Activated CD8-positive, alpha-beta memory T cell treated with anti-CD3 and anti-CD28 coated beads for 1 hour (primary cell): ENCODE measurements at places on chromosomes 4 and X.

GRCh38 chr4:24278693-24279092, 305.7 kb downstream of the DHX15 start:
- no peak for DNase-seq

DNA sequence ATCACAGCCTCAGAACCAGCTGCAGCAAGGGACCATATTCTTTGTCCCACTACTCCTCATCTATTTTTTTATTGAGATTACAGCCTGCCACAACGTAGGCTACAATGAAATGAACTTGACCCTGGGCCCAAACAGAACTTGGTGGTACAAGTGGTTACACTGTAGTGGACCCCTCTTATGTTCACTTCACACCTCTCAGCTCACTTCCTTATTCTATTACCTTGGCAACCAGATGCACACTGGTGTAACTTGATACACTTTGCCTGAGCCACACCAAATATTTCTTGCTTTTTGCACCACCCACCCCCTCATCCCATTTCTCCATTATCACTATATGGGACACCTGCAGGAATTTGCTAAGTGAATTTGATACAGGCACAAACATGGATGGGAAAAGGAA, 105.8 kb downstream of the CXCL13 start:
- DNase-seq = no peak

- no peak for DNase-seq
Observed at GRCh38 chr4:36388710-36389109, 107.3 kb downstream of the DTHD1 start.

DNA sequence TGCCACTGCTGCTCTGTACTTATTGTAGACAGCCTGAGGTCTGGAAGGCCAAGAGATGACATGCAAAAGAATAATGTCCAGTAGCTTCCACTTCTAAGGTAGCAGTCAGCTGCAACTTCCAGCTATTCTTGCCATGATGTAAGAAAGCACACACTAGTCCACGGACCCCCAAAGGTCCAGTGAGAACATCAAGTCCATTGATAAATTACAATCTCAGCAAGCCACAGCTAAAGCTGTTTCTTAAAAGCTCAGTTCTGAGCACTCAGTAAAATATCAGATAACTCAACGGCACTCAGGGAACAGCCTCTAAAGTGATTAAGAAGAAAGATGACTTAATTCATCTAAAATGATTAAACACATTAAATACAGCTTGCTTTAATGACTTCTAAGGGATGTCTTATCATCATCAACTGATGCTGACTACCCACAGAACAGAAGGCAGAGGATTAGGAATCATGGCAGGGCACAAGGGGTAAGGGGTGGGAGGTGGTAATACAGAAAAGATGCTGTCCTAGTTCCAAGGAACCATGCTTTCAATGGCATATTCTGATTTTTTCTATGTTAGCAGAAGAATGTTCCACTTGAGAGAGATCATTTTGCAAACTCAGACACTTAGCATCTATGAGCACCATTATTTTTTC, 99.1 kb upstream of the CBR4 start:
- no peak for DNase-seq

- no peak for DNase-seq
Observed at GRCh38 chr4:26473893-26474292, 16.4 kb downstream of the CCKAR start.

DNA sequence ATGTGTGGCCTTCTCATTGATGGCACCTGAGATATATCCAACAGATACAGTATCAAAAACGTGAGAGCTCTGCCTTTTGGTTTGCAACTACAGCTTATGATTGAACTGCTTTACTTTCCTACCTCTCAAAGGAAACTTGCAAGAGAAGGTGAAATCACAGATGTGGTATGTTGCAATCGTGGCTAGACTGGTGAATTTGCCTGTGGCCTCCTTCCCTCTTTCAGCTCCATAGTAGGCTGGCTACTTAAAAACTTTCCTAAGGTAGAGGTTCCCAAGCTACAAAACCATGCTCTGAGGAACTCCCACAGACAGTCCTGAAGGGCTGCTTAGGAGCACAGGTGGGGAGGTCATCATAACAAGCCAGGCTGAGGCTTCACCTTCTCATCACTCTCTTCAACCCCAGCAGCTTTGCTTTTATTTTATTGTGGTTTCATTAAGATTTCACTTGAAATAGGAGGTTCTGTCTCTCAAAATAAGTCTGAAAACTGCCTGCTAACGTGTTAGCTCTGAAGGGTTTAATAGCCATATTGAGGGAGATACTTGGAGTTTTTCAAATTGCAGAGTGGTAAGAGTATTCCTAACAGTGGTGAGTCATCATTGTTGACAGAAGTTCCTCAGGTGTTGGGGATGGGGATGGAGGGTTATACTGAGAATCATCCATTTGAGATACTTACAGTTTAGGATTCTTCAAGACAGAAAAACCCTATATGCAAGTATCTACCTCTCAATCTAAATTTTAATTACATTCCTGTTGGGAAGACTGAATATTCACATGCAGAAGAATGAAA, 93.5 kb upstream of the UCP1 start:
- DNase-seq = no peak

DNA sequence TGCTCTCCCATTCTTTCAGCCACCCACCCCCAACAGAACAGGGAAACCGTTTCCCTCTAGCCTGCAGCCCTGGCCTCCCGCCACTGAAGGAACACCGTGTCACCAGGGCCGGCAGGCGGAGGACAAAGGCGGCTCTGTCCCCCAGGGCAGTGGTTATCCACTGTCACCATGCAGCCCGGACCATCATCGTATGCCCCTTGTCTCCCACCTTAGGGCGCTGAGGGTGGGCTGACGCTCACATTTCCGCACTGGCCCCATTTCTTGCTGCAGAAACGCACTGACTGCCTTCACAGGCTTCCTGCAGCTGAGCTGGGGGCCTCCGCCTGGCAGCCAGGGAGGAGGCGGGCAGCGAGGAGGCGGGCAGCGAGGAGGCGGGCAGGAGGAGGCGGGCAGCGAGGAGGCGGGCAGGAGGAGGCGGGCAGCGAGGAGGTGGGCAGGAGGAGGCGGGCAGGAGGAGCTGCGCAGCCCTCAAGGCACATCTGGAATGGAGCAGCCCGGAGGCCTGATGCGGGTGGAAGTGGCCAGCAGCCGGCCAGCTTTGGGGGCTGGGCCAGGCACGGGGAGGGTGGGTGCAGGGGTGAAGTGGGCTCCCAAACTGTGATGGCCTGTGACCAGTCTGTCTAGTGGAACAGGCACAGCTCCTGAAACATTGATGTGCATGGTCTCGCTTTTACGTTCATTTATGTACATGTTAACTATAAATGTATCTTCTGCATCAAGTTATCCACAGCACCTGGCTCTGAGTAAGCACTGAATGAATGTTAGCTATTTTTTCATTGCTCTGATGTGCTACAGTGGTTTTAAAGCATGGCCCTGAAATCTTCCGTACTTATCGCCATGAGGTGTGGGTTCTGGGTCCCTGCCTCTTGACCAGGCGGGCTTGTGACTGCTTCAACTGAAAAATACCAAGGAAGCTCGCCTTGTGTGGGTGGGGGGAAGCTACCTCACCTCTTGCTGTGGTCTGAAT, 20.6 kb upstream of the KIAA0232 start:
- no peak for DNase-seq

DNA sequence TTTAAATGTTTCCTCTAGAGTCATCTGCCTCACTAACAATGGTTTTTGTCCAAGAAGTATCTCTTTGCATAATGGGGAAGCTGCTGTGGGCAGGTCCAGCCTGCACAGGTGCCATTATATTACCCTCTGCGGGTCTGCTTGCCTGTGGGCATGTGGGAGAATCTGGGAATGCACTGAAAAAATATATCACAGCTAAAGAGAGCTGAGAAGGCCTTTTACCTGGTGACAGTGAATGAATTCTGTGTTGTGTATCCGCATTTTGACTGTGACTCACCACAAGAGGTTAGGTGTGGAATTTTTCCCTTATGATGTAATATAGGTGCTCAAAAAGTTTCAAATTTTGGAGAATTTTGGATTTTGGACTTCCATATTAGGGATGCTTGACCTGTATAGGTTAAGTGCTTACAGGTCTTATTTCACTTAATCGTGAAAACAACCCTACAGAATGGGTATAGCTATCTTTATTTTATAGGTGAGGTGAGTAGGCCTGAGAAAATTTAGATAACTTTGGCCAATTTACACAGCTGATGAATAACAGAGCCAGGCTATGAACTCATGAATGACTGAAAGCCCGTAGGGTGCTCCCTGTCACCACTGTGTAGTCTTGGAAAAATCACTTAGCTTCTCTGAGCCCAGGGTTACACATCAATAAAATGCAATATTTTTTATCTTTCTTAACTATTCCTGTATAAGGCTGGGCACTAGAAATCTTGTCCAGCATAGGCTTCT, 198.0 kb upstream of the EPHA5 start:
- DNase-seq = no peak

- no peak for DNase-seq
Observed at GRCh38 chr4:53538756-53539155, 52.5 kb downstream of the LNX1 start.

- no peak for DNase-seq
Observed at GRCh38 chrX:150324035-150324728, 38.9 kb upstream of the MAMLD1 start.

DNA sequence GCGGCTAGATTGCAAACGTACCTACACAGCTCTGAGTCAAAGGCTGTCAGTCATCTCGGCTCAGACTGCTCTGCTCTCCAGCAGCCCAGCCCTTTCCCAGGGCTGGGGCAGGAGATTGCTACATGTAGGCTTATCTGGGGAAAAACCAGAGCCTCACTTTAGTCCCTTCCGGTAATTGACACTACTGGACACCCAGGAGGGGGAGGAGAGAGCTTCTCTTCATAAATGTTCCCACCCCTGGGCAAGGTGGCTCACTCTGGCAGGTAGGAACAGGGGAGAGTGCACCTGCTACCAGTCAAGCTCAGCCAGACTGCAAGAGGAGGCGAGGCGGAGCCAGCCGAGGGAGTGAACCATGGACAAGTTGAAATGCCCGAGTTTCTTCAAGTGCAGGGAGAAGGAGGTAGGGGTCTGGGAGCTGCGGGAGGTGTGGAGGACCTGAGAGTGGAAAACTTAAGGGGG, at the start of gene SLC6A14:
Gene SLC6A14, plus strand, starts transcription at position 249 of the 459 bp plus-strand sequence. Its CDS starts 104 bp downstream, at position 353.
- DNase-seq = no peak

GRCh38 chr4:42454755-42455420, 57.6 kb downstream of the SHISA3 start:
- DNase-seq = no peak

DNA sequence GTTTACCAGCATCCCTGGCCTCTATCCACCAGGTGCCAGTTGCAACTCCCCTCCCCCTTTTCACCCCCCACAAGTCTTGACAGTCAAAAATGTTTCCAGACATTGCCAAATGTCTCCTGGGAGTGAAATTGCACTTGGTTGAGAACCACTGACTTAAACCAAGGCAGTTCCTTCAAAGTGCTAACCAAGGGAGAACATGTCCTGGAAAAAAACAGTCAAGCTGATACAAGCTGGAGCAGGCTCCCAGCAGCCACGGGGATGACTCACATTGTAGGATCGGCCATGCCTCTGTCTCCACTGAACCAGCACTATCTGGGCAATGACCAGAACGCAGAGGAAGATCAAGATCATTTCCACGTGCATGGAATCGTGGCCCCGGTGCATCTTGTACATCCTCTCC, 11.4 kb downstream of the RNF175 start:
- no peak for DNase-seq

DNA sequence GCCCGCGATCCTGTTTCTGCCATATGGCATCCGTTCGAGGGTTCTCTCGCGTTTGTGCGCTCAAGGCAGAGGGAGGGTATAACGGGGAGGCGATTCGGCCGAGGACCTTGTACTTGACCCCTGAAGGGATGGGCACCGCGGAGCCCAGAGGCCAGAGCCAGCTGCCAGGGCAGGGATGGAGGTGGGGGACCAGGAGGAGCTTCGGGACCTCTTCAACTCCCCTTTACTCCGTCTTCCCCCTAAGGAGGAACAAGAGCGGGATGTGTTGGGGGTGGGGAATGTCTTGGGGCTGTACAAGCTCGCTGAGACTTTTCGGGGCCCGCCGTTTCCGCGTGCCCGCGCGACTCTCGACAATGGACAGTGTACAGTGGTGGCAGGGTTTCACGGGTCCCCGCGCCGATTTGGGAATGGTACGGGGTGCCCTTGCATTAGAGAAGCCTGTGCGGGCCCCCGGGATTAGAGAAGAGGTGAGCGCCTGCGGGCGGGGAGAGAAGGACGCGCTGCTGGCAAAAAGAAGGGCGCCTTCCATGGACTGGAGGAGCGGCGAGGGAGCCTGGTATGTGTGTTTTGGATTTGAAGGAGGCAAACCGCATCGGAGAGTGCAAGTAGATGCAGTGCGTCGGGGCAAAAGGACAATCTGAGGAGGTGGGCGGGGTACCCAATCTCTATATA, 760 bp downstream of the UGT8 start:
- DNase-seq = no peak

DNA sequence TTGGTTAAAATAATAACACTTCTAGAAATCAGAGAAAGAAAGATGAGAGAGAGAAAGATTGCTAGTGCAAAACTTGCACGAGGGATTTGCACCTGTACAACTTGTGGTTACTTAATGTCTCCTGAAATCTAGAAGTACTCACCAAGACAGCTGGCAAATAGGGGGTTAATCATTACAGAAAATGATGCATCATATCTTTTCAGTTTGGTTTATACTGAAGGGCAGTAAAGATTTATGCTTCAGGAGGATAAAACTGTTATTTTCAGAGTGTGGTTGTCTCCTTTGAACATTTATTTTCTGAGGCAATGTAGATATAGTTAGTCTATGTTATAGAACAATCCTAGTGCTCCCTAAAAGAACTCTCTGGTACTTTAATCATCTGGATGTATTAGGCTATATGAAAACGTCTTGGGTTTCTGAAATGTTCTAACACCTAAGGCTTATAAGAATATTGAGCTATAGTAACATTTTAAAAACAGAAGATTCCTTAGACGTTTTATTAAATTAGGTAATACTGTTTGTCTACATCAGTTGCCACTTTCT, 13.3 kb downstream of the ATOH1 start:
- no peak for DNase-seq

GRCh38 chr4:24195991-24196736, 306.3 kb upstream of the PPARGC1A start:
- no peak for DNase-seq

DNA sequence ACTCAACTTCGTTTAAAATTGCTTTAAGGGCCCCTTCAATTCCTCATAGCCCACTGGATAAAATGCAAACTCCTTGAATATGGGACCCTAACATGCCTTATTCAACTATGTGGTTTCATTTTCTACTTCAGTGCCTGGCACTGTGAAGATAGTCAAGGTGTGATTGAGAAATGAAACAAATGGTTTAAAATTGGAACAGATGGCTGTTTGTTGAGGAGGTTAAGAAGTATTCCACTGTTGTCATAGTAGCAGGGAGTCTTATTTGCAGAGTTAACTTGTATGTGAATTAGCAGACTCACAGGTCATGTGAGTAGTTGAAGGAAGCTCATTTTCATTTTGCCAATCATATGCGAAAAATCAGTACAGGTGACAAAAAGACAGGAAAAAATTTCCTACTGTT, 593.3 kb downstream of the KCTD8 start:
- DNase-seq = no peak

- DNase-seq = no peak
Observed at GRCh38 chrX:1316527-1316926, 20.1 kb upstream of the IL3RA start.

DNA sequence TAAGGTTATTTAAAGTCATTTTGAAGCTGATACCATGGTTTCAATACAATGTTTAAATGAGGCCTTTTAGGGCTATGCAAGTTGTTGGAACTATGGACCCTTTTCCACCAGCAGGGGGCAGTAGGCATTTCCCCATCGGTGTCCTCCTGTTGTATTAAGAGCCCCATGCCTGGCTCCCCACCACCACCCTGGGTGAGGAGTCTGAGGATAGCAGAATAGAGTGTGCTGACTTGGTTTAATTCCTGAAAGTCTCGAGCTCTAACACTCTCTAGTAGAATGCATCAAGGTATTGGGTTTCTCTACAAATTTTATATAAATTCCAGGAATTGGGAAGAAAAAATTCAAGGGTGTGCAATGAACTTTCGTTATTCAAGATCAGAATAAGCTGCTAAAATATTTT, 234.8 kb upstream of the JADE1 start:
- peak; percentile 14 for DNase-seq
